ENCODE measurements at places on chromosomes 13 and 19.

DNA sequence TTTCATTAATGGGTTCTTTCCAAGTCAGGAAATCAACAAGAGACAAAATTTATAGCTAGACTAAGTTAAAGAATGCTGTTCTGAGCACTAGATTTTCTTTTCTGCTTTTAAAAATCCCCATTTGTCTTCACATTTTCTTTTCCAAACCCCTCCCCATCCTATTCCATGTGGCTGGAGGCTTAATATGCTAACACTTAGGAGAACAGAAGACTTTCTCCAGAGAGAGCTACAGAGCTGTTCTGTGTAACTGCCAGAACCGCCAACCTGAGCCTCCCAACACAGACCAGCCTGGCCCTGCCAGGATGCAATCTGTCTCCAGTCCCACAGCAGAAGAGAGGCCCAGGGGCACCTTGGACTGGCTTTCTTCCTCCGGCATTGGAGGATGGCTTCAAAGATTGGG, 264.1 kb downstream of the NDFIP2 start:
- DNase-seq = no peak

GRCh38 chr13:65530688-65531087, 1699.4 kb downstream of the PCDH9 start:
- no peak for DNase-seq

DNA sequence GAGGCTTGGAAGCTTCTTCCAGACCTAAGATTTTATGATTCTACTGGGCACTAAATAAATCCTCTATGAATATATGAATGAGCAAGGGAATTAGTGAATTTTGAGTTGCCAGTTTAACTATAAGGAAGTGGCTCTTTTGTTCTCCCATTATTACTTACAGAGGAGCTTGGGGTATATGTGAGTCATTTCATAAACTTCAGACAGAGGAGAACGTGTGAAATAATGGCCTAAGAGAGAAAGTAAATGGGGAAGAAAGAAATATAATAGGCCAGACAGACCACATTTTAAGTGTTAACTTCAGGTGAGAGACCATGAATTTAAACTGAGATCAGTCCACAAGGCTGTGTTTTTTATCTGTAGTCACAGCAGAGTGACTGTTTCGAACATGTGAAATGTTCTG, 570.9 kb downstream of the GPC6 start:
- DNase-seq = no peak

- DNase-seq = no peak
Measured at GRCh38 chr19:47760632-47760999, 15.3 kb downstream of the NOP53 start.

DNA sequence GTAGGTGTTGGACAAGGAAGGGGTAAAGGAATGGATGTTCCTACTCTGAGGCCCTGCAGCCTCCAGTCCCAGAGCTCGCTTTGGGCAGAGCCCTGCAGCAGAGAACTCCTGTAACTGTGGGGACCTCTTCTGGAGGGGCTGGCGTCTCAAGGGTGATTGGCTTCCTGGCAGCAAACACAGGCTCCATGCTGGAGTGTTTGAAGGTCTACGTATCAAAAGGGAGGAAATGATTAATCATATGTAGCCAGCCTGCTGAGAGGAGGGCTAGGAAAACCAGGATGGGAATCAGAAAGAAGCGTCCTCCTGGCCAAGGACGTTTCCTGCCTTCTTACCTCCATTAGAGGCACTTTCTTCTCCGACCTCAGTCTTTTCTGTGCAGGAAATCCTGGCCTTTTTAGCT, 208.5 kb downstream of the TSHZ3 start:
- no peak for DNase-seq

- no peak for DNase-seq
Measured at GRCh38 chr13:47112205-47112902, 215.5 kb upstream of the HTR2A start.

GRCh38 chr19:13149628-13150186, 468 bp downstream of the STX10 start:
- DNase-seq = peak; percentile 23

DNA sequence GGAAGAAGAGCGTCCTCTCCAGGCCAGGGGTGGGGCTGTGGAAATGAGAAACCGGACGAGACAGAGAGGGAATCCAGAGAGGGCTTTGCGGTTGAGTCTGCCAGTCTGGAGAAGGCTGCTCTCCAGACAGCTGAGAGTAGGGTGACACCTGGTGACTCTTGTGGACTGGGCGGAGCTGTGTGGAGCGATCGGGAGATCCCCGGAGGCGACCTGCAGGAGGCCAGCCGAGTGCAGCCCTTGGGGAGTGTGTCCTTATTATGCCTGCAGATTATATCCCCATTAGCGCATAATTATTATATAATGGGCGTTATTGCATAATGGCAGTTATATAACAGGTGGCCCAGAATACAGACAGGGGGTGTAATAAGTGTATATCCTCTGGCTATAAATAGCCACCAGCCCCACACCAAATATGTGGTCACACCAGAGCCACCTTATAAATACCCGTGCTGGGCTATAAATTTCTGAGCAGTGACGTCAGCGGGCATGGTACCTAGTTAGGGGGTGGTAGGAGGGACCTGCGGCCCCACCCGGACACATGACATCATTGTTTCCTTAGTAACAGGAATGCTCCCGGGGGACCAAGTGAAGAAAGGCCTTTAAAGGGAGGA, 41.2 kb downstream of the NFIX start:
- no peak for DNase-seq

- DNase-seq = peak; percentile 67
Measured at GRCh38 chr19:2274931-2275535, 6.9 kb downstream of the PEAK3 start.

DNA sequence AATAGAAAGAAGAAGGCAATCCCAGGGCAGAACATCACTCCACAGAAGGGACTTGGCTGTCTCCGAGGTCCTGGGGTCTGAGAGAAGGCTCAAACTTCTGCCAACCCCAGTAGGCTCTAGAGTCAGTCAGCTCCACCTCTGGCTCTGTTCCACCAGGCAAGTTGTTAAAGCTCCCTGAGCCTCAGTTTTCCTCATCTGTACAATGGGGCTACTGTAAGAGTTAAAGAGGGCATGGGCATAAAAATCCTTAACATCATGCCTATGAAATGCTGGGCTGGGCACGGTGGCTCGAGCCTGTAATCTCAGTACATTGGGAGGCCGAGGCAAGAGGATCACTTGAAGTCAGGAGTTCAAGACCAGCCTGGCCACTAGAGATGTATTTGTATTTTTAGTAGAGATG, 5.1 kb downstream of the UNC13A start:
- no peak for DNase-seq

DNA sequence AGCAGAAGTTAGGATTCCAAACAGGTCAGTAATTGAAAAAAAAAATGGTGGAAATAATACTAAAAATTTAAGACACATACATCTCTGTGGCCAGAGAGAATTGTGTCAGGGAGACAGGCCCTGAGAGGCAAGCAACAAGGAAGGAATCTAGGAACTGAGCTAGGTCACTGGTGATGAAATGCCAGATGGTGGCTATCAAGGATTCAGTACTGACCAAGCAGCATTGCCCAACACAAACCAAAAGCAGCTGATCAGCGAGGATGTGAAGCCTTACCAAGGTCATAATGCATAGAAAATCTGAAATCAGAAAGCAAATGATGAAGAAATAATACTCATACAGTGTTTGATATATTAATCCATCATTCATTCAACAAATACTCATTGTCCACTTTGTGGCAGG, 905.0 kb downstream of the GPC5 start:
- DNase-seq = no peak

GRCh38 chr13:103195762-103196161, 129.5 kb upstream of the SLC10A2 start:
- no peak for DNase-seq

GRCh38 chr19:6413291-6413690, 11.3 kb downstream of the KHSRP start:
- DNase-seq = no peak

GRCh38 chr13:114203536-114203935, 24.5 kb downstream of the CFAP97D2 start:
- no peak for DNase-seq

DNA sequence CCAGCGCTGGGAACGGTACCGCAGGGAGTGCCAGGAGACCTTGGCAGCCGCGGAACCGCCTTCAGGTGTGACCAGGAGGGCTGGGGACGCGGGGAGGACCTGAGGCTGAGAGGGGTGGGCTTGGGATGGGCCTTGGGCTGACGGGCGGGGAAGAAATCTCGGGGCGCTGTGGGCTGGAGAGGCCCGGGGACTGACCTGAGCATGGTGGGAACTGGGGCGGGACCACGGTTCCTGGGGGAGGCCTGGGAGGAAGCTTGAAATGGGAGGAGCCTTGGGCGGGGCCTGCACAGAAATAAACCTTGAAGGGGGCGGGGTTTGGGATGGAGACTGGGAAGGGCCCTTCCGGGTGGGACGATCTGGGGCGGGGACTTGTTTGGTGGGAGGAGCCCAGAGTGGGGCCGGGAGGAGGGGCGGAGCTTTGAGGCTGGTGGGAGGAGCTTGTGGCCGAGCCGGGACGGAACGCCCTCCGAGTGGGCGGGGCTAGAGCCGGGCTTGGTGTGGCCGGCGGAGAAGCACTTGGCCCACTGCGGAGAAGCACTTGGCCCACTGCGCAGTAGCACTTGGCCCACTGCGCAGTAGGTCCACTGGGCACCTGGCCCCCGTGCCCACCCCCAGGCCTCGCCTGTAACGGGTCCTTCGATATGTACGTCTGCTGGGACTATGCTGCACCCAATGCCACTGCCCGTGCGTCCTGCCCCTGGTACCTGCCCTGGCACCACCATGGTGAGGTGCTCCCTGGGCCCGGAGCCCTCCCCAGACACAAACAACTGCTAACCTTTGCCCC, 2.8 kb downstream of the GIPR start:
- DNase-seq = peak; percentile 76

- no peak for DNase-seq
Measured at GRCh38 chr19:18194554-18195238, 1.7 kb downstream of the MPV17L2 start.

- no peak for DNase-seq
Measured at GRCh38 chr13:83975655-83976165, 93.4 kb upstream of the SLITRK1 start.

- no peak for DNase-seq
Measured at GRCh38 chr19:17678836-17679235, 9.3 kb downstream of the UNC13A start.

- DNase-seq = no peak
Measured at GRCh38 chr13:43300865-43301264, 277.5 kb downstream of the DNAJC15 start.

GRCh38 chr13:37134411-37135041, 29.1 kb upstream of the CSNK1A1L start:
- DNase-seq = no peak

- no peak for DNase-seq
Measured at GRCh38 chr13:28885181-28885580, 65.0 kb downstream of the MTUS2 start.

DNA sequence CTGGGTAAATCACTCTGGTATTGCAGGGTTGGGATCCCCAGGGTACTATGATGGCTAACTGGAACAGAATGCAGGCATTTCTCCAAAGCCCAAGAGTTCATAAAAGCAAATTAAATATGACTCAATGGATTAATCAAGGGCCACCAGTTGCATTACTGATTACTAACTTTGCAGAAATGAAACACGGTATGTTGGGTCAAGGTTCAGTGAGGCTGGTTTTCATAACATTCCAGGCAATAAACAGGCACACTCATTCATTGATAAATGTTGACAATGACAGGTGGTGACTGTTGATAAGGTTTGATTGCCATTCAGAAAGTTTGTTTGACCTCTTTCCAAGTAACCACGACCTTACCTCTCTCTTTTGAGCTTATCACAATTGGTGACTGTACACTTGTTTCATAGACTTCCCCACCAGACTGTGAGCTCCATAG, 506 bp upstream of the AP1M1 start:
- no peak for DNase-seq

- DNase-seq = no peak
Measured at GRCh38 chr19:13089139-13089856, 13.4 kb downstream of the LYL1 start.

GRCh38 chr19:52600639-52601024, 30.5 kb downstream of the ZNF701 start:
- DNase-seq = no peak

DNA sequence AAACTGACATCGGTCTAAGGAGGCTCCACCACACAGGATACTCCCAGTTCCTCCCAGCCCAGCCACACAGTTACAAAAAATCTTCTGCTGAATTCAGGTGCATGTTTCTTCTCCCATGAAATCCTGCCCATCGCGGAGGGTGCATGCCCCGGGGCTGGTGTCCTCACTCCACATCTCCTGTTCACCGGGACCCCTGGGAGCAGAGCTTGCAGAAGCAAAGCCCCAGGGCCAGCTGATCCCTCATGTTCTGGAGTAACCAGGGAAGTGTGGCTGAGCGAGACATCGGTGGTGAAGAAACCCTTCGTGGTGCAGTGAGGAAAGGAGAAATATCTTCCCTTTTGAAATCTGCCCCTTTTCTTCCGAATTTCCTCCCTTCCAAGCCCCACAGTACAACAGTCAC, 904 bp upstream of the SIGLEC9 start:
- peak; percentile 65 for DNase-seq

DNA sequence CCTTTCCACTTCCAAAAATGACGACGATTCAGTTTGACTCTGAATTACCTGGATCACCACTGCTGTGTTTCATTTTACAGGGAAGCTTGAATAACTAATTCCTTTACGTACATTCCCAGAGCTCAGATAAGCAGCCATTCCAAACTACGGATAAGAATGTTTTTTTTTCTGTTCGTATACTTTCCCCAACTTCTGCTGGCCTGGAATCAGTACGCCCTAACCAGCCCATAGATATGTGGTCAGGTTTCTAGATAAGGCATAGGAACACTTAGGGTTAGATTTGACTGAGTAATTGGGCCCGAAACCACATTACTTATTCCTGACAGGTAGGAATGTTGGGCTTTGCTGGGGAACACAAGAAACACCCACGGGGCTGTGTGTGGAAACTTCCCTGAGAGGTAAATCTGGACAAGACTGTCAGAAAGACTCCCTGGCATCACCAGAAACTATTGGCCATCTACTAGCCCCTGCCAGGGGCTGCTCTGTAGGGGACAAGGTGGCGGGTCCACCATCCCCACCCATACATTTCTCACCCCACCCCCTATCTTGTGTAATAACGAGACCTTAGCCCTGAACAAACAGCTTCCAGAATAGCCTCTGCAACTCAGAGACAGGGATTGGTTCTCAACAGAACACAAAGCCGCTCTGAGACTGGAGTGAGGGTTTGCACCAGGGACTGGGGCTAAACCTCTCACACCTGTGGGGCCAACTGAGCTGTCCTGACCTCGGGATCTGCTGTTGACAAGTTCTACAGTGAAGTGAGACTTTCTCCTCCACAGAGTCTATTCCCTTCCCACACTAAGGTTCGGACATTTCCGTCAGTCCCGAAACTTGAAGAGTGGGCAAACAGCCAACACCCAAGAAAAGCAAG, 15.6 kb downstream of the RHPN2 start:
- DNase-seq = no peak

GRCh38 chr13:107545946-107546502, 669.3 kb downstream of the LIG4 start:
- DNase-seq = no peak

GRCh38 chr19:6271721-6272410, 7.9 kb downstream of the MLLT1 start:
- no peak for DNase-seq

- peak; percentile 92 for DNase-seq
Measured at GRCh38 chr19:54325194-54325621, 12.2 kb upstream of the LILRA5 start.

GRCh38 chr19:39671739-39672363, 16.1 kb downstream of the LGALS16 start:
- peak; percentile 77 for DNase-seq

Data from inflammatory macrophage treated with lipopolysaccharide for 1 hour (primary cell).